Astrocyte (in vitro differentiated cells and primary cell): ENCODE measurements at places on chromosomes 7 and 10. TPM values are rescaled to one million over a fixed set of nuclear protein-coding genes. Genes with fewer than 3 reads are reported as not detected.

- DNase-seq, result no peak
Measured at GRCh38 chr7:80253237-80253636, 118.6 kb downstream of the GNAI1 start.

GRCh38 chr10:127576051-127576450 lies 26.9 kb downstream of the NPS start:
- DNase-seq, result no peak

DNA sequence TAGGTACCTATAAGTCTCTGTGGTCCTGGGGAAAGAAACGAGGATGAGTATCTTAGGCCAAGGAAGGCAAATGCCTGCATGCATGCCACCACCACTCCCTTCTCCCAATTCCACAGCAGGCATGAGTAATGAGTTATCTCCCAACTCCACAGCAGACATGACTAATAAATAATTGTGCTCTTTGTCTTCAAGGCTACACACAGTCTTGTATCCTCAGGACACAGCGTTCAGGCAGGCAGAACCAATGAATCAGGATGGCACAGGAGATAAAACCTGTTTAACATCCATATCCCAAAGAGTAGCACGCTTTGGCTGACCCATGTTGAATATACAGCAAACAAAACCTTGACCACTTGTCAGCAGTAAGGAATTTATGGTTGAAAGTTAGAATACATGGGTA lies 229.7 kb upstream of the NFE2L3 start:
- no peak for DNase-seq

CPA4 gene
- total RNA-seq, result 98.6 and 111 TPM in 2 replicates

- DNase-seq, result no peak
Measured at GRCh38 chr7:137928626-137929025, 73.3 kb downstream of the CREB3L2 start.

CPVL gene
- total RNA-seq, result 16.3 and 22.2 TPM in 2 replicates
